ENCODE measurements at places on chromosomes 2 and 18. TPM values are rescaled to one million over a fixed set of nuclear protein-coding genes. Genes with fewer than 3 reads are reported as not detected.

The TPO gene
- polyA plus RNA-seq: not detected

The UGT1A3 gene
- not detected for polyA plus RNA-seq

The B3GNT7 gene
- polyA plus RNA-seq: 0.12 TPM

- DNase-seq: peak; percentile 36
These were observed 79.6 kb upstream of the NYAP2 start for GRCh38 chr2:225319872-225320271.

- no peak for DNase-seq
These were observed 57.5 kb upstream of the ST8SIA5 start for GRCh38 chr18:46814399-46814798.

GRCh38 chr2:59786684-59787083 is 766.8 kb downstream of the BCL11A start:
- no peak for DNase-seq

GRCh38 chr2:237496428-237496827 is 9.4 kb downstream of the MLPH start:
- no peak for DNase-seq

DNA sequence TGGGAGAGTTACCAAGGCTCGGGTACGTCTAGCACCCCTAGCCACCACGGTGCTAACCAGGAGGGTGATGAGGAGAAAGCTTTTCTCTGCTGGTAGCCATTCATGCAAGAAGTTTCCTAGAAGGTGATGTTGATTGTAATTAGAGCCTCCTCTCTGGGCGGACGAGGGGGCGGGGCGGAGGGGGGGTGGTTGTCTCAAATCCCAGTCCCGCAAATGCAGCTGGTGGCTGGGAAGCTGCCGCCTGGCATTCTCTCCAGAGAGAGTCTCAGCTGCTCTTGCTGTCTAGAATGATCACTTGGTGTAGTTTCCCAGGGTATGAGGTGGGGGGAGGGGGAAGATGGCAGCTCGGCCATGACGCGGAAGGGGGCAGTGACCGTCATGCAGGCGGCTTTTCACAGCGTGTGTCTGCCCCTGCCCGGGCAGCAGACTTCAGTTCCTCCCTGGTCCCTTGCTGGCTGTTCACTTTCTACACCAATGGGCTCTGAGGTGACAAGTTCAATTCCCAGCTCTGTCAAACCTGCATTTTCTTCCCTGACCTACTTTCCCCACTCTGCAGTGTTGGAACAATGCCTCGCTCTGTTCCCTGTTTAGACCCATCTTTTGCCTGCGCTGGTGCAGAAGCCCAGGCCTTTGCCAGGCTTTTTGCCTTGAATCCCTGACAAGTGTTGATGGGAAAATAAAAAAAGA is 61.5 kb upstream of the KLF7 start:
- DNase-seq: no peak

GRCh38 chr2:96924775-96925747 is 55.2 kb upstream of the SEMA4C start:
- no peak for DNase-seq

All from SK-N-SH (cell line).